ENCODE measurements at places on chromosomes 6 and 20.

- DNase-seq = no peak
Measured at GRCh38 chr20:17438436-17439039, 92.6 kb downstream of the BFSP1 start.

DNA sequence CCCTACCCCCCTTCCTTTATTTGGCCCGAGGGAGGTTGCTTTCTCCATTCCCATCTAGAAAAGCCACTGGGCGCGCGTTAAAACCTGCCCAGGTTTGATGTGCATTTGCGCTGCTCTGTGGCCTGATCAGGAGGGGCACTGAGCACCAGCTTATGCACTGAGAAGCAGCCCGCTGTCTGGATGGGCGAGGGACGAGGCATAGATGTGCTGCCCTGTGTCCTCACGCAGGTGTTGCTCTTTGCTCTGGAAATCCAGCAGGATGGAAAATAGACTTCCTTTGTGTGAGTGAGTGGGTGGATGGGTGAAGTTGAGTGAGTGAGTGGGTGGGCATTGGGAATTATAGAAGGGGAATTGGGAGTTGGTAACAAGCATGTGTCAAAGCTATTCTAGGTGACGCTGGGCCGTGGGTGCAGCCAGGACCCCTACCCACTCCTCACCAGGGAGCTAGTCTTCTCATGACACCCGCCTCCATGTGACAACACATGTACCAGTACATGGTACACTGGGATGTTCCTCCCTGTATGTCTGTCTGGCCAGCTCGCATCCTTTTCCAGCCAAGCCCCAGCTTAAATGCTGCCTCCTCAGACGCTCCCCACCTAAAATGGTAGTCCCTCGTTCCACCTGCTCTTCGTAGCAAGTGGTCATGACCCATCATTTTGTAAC is 162.6 kb downstream of the DTNBP1 start:
- no peak for DNase-seq

DNA sequence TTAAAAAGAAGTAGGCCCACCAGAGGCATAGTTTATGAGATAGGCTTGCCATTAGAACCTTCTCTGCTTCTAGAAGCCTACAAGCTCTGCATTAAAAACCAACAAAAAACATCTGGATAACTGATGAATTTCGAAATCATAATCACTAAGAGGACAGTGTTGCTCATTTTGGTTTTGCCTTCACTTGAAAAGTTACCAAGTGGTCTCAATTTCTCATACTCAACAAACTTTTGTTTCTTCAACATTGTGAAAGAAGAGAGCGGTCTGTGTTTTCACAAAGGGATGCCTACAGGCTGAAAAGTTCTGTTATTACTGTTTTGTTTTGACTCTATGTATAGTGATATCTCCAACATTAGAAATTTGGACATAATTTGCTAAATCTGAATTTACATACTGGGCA is 98.9 kb downstream of the PDSS2 start:
- no peak for DNase-seq

GRCh38 chr6:11654876-11655275 is 117.3 kb downstream of the TMEM170B start:
- DNase-seq = no peak

DNA sequence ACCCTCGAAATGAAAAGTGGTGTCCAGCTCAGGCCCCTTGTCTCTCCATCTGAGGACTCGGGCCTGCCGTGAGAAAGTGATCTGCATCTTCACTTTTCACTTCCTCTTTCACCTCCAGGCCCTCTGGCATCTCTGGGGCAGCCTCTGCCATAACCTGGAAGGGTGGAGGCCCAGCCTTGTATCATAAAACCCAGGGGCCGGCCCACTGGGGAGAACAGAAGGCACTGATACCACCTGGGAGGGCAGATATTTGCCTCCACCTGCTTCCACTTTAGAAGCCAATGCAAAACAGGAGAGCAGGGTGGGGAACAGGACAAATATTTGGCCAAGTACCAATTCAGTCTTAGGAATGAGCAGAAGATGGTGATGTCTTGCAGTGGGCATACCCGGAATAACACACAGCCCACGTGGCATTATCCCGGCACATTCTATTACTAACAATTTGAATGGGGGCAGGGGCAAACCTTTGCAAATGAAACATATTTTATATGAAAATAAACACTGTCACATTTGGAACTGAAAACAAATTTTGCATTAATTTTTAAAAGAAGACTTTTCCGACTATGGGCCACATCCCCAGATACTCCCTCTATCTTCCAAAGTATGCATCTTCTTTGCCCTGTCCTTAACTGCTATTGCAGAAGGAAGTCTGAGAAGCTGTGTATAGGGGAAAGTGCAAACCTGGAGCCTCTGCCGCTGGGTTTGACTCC is 69.2 kb upstream of the TBC1D7 start:
- DNase-seq = no peak

DNA sequence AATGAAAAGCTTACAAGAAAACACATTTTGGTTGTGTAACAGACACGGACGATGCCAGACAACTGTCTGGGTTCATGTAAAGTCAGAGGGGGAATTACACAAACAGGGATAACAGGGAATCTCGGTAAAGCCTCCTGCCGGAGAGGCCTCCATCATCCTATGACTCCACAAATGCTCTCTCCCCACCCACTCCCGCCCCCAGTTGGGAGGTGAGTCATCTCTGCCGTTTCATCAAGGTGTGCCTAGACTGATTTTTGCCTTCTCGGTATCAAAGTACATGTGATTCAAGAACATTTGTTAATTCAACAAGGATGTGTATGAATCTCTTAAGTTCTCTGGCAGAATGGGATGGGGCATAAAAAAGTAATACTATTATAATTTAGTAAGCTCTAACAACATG is 304.9 kb upstream of the PRDM1 start:
- no peak for DNase-seq

DNA sequence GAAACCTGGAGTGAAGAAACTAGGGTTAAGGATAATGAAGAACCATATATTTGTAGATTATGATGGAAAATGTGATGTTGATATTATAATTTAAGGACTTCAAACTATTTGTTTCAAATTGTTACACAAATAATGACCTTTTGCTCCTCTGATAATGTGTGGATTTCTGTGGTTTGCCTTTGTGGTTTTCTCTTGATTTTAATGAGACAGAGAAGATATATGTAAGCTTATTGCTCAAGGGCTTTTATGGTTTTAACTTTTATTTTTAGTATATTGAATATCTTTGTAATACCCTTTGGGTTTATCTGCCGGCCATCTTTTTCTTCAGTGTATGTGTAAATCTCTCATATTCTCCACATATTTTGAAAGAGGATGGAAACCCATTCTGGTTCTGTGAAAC is 362.3 kb downstream of the RIMS1 start:
- DNase-seq = no peak

DNA sequence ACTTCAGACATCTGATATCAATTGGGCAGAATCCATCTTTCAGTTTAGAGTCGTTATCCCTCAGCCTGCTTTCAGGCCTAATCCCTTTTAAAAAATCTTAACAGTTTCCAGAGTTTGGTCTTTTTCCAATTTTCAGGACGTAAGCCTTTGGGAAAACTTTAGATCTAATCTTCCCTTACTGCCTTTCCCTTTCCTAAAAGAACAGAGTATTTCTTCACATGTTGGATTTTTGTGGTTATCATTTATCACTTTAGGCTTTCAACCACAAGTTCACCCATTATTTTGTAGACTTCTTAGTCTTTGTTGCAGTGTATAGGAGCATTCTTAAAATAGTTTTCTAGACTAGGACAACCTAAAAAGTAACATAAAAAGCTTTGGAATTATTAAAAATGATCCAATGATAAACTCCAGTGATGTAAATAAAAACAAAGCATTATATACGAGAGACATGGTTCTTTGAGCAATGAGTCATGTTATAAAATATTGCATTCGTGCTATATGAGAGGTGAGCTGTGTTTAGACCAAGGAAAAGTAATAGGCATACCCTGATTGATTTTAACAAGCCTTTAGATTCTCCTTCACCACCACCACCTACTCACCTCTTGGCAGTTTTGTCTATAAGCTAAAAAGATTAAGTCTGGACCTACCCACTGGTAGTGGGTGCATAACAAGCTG is 90.4 kb upstream of the MCHR2 start:
- no peak for DNase-seq

DNA sequence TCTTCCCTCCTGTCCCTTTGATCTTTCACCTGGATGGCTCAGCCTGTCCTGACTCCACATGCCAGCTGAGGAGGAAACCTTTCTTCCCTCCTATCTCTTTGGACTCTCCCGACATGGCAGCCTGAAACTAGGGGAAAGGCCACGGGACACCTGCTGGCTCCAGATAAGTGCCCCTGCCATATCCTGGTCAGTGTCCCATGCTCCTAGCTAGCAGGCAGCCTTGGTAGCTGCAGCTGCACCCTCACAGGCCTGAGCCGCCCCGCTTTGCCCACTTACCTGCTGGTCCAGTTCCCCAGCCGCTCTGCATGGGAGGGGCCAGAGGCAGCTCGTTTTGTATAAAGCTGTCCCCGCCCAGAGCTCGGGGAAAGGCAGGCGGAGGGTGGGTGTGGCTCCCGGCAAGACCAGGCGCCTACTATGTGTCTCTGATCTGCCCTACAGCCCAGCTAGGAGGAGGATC is 7.4 kb upstream of the SLC52A3 start:
- DNase-seq = no peak

DNA sequence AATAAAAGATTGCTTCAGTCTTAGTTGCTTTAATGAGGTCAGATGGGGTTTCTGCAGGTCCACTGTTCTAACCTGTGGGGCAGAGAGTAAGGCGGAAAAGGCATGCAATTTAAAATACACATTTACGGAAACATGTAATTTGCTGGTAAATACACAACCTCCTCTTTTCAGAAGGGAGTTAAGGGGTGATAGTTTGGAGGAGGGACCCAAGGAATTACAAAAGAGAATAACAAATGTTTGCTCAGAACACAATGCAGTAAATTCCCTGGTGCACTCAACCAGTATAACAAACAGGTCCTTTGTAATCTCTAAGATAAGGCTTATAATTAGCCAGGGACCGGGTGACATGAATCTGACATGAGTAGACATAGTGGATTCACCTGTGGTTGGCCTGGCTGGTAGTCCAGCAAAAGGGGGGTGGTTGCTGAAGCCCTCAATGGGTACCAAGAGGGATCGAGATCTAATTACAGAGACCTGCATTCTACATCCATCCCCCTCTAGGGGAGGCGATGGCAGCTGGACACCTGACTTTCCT is 295.1 kb downstream of the PHACTR1 start:
- DNase-seq = no peak

DNA sequence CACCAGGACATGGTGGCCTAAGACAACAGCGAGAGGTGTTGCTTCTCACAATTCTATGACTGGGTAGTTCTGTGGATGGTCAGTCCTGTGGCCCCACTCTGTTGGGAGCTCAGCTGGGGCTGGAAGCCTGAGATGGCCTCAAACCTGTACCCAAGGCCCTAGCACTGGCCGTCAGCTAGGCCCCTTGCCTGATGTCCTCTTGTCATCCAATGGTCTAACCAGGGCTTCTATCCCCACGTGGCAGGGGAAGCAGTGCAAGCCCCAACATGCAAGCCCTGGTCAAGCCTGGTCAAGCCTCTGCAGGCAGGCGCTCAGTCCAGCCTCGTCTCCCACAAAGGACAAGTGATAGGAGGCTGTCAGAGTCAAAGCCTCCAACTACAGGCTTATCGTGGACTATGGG is 196.5 kb upstream of the CST7 start:
- no peak for DNase-seq

- DNase-seq = no peak
Measured at GRCh38 chr6:16928387-16928786, 167.1 kb upstream of the ATXN1 start.

DNA sequence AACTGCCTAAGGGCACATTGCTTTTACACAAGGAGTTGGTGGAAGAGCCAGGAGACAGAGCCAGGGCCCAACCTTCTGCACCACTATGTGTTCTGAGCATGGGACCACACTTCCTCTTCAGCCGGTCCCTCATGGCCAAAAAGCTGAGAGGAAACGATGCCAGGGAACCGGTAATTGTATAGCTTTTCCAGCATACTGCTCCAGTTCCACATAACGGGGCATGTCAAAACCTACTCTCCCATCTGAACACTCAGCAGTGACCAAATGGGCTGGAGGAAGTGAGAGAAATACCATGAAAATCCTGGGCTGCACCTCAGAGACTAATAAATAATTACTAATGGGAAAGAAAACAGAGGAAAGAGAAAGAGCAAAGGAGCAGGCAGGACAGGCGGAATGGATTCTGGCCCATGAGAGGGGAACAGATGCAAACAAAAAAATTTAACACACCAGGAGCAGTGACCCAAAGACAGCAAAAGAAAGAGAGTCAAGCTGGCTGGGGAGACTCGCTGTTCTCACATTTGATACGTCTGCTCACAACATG is 52.0 kb upstream of the BMP2 start:
- no peak for DNase-seq

DNA sequence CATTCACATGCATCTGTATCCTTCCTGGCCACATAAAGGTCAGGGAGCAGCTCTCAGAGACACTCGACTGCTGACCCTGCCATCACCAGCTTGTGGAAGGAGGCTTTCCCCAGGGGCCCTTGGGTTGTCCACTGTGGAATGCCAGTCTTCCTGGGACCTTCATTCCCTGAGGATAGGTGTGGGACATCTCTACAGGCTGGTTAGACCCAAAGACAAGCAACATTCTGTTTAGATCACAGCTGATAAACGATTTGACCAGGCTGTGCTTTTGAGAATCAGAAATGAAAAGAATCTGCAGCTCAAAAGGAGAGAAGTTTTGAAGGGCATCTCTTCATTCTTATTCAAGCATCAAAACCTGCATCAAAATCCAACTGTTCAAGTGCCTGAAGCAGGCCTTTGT is 18.2 kb upstream of the SH3BGRL2 start:
- DNase-seq = no peak

DNA sequence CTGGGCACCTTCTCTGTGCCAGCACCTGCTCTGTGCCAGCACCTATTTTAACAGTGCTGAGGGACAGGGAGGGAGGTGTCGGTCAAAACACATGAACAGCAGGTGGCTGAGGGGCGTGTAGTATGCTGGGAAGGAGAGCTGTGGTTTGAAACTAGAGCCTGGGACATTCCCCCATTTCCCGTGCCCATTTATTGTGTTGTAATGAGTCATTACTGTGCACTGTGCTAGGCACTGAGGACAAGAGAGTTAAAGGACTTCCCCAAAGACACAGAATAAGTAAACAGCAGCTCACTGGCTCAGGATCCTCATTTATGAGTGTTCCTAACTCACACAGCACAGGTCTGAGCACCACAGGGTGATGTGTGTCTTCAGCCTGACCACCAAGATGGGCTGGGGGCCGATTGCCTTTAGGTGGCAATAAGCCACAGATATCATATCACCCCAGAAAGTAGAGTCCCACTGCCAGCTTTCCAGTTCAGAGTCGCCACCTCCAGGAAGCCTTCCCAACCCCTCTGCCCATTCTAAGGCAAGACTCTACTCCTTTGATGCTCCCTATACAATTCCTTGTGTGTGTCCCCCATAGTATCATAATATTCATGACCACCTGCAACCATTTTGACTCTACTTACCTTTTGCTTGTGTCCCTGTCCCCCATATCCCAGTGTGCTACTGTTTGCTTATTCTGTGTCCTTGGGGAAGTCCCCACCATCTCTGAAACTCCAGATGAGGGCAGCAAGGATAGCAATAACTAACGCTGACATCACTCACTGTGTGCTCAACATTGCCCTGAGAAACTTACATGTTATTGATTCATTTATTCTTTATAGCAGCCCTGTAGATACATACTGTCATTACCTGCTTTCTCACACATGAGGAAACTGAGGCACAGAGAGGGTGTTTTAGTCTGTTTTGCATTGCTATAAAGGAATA is 87.3 kb downstream of the TOX2 start:
- no peak for DNase-seq

- DNase-seq = no peak
Measured at GRCh38 chr6:22237526-22237925, 59.3 kb downstream of the PRL start.
